ENCODE measurements at places on chromosomes 7 and 10.

GRCh38 chr7:4996696-4997222, 37.8 kb upstream of the MMD2 start:
- DNase-seq, result no peak

GRCh38 chr10:82192665-82193064, 317.7 kb downstream of the NRG3 start:
- DNase-seq, result no peak

- no peak for DNase-seq
Measured at GRCh38 chr7:67022511-67022910, 25.9 kb downstream of the TYW1 start.

DNA sequence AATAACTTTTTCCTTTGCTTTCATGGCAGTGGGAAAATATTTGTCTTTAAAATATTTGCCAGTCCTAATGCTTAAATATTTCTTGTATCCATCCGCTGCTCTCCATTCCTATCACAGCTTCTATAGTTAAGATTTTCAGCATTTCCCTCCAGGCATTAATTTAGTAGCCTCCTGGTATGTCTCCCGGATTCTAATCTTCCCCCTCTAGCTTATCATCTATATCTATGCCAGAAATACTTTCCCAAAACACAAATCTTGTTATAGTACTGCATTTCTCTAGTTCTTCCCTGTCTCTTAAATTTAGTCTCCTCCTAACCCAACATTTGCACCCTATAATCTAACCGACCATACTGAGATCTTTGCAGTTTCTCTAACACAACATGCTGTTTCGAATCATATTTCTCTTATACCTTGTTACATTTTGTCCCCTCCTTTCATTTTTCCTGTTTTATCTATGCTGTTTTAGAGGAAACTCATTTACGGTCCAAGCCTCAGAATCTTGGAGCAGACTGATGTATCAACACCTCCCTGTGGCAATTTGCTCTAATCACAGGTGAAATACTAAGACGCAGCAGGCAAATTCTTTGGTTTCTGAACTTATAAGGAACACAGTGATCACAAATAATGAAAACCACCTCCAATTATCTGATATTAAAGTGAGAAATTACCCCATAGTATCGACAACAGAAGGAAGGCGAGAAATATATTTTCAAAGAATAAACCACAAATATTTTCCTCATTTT, 10.3 kb downstream of the CNTNAP2 start:
- DNase-seq, result no peak

DNA sequence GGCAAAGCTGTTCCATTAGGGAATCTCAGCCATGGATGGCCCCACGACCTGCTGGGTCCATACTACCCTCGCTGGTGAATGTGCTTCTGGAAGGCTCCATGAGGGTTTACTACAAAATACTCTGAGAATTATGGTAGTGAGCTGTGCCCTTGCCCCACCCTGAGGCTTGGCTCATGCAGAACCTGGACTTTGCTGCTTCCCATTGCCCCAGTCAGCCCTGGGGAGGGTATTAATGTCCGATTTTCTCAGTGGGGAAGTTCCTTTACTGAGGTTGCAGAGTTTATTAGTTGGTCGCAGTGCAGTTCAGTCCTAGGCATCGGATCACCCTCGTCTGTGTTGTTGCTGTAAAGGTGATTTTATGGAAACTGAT, 310.1 kb downstream of the WDR37 start:
- no peak for DNase-seq
